T-helper 2 cell treated with Interferon-gamma antibody and Interleukin-4, amounts not matched to agents 5 μg/mL and 100 μg/mL, for 36 hours (primary cell): ENCODE measurements at places on chromosomes 16 and 17.

DNA sequence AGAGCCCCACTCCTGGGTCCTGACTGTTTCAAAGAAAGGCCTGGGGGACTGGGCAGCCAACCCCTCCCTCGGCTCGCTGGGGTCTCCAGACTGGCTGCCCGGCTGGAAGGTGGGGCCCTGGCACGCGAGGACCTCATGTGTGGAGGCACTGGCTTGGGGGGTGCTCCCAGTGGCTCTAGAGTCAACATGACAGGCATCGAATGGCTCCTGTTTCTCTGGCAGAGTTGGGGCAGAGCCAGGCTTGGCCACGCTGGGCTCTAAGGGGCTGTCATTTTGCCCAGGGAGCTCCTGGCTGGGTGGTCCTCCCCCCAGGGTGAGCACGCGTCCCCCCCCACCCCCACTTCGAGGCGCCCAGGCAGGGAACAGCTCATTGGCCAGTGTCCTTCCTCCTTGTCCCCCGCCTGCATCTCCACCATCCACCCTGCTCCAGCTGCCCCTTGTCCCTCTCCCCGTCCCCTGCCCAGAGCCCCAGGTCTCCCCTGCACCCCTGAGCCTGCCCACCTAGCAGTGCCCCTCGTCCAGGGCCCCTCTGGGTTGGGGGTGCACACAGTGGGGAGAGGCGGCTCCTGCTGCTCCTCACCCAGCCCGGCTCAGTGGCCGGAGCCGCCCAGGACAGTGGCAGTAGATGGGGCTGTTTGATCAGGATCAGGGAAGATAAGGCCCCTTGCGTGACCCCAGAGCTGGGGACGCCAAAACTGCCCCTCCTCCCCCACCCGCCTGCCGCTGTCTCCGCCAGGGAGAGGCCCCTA lies 2.7 kb downstream of the GCGR start:
- no peak for DNase-seq

DNA sequence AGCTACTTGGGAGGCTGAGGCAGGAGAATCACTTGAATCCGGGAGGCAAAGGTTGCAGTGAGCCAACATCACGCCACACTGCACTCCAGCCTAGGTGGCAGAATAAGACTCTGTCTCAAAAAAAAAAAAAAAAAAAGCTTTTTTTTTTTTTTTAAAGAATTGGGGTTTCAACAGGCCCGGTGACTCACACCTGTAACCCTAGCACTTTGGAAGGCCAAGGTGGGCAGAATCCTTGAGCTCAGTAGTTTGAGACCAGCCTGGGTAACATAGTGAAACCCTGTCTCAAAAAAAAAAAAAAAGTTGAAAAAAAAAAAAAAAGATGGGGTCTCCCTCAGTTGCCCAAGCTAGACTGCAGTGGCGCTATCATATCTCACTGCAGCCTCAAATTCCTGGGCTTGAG lies 6.6 kb upstream of the HEXIM2 start:
- no peak for DNase-seq

DNA sequence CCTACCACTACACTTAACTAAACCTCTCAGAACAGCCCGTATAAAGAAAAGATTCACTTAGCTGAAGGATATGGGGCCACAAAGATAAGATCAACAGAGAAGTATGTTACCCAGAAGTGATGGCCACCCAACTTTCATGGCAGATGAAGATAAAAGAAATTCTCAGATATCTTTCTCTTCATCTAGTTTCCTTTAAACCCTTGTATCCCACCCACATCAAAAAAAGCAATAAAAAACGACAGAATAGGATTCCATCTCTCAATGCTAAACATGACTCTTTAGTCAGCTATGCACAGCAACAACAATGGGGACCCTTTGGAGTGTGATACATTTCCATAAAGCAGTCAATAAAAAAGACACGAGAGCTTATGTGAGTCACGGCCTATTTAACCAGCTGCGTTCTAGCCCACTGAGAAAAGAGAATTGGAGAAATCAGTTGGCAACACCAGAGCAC lies 86.6 kb downstream of the SNX11 start:
- peak; percentile 21 for DNase-seq

- no peak for DNase-seq
Observed at GRCh38 chr17:11304568-11304967, 63.6 kb downstream of the SHISA6 start.

DNA sequence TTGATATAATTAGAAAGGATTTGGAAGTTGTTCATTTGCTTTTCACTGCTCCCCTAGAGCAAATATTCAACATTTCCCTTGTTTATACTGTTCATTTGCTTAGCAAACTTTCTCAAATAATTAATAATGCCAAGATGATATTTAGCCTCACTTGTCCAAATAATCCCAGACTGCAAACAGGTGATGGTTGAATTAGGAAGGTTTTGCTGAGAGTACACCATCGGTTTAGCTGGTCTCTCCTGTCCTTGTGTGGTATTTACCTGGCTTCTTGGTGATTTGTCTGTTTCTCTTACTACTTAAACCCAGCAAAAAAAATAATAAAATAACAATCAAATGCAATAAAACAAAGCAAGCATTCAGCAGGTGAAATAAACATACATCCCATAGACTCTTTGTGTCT lies 6.5 kb downstream of the KATNIP start:
- DNase-seq: no peak

- no peak for DNase-seq
Observed at GRCh38 chr16:20675488-20676267, 21.8 kb downstream of the ACSM1 start.

DNA sequence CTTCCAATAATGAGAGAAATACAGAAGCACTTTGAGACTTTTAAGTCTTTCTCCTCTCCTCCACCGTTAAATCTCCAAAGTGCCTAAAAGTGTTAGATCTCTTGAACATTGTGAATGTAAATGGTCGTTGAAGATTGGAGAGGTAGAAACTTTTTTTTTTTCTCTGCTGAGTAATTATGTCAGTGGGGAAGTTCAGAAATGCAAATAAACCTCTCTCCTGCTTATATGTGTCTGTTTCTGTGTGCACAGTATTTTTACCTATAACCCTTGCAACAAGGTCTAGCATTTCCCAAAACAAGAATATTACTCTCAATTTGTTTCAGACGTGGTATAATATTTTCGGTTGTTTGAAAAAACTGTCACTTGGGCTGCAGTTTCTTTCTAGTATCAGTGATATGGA lies 833.6 kb upstream of the CDH8 start:
- DNase-seq: no peak

GRCh38 chr17:57597101-57597500 lies 148.0 kb downstream of the CCDC182 start:
- DNase-seq: no peak

GRCh38 chr17:72692676-72693075 lies 399.8 kb downstream of the SLC39A11 start:
- no peak for DNase-seq

DNA sequence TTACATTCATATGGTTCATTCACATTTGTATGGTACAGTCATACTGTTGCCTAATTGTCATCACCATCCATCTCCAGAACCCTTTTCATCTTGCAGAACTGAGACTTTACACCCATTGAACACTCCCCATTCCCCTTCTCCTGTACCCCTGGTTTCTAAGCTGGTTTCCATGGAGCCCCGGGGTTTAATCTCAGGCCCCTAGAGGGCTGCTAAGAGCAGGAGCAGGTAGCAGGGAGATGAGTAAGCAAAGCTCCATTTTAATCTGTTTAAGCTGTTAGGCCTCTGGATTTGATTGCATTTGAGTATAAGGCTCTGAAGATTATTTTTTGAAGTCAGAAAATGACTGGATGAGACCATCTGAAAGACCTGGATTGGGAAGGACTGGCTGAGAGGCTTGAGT lies 68.5 kb upstream of the RPL38 start:
- no peak for DNase-seq

DNA sequence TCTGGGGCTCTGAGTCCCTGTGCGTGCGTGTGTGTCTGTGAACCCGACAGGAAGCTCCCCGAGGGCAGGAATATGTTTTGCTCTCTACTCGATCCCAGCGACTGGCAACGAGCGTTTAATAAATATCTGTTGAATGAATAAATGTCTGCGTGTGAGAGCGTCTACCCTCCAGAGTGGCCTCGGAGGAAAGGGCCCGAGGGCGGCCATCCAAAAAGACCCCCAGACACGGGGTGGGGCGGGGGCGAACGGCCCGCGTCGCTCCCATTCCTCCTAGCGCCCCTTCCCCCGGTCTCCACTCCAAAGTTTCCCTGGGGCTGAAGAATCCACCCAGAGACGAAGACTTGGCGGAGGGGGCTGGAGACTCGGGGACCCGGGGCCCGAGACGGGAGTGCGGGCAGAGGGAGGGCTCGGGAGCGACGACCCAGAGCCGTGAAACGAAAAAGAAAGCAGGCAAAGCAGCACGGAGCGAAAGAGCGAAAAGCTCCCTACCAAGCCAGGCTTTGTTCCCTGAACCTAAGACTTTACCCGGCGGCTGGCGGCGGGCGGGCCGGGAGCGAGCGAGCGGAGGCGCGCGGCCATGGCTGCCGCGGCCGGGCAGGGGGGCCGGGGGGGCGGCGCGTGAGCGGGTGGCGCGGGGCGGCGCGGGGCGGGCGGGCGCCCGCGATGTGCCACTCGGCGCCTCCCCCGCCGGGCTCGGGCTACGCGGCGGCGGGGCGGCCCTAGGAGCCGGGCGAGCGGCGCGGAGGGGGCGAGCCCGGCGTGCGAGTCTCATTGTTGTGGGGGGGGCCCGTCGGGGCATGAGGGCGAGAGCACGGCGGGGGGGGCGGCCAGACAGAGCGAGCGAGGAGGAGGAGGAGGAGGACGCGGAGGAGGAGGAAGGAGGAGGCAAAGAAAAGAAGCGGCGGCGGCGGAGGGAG lies at the start of gene MLLT6:
MLLT6 (plus strand) TSS at position 668 of the 917 bp plus-strand sequence. CDS start 360 bp downstream, outside the sequence.
- DNase-seq: peak; percentile 65

GRCh38 chr16:85603203-85603755 lies 9.8 kb upstream of the GSE1 start:
- no peak for DNase-seq

DNA sequence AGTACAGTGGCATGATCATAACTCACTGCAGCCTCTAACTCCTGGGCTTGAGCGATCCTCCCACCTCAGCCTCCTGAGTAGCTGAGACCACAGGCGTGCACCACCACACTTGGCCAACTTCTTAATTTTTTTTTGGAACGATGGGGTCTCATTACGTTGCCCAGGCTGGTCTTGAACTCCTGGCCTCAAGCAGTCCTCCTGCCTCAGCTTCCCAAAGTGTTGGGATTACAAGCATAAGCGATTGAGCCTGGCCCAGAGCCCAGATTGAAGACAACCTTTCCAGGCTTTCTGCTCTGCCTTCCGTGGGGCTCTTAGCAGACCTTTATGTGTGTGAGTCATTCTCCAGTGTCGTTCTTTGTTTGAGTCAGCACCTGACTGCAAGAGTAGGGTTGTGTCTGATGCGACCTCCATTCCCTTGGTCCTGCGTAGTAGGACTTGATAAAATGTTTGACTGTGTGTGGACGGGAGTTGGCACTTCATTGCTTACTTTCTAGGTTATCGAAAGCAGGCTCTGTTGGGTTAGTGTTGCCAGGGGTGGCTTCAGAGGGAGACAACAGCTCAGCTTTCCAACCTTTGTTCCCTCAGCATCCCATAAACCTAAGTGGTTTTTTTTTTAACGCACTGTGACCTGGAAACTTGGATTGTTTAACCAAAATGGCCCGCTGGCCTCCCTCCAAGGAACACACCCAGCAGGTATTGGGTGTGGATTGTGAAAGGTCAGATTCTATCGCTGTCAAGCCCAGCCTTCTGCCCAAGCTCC lies 26.4 kb downstream of the EEF2K start:
- DNase-seq: peak; percentile 47

GRCh38 chr17:45287526-45288500 lies 25.9 kb upstream of the SPATA32 start:
- DNase-seq: no peak

- no peak for DNase-seq
Observed at GRCh38 chr17:46742565-46743270, 75.8 kb downstream of the WNT3 start.
